ENCODE measurements at places on chromosomes 2 and 18.

- DNase-seq: no peak
These were observed 9.4 kb downstream of the BCL11A start for GRCh38 chr2:60544062-60544461.

- no peak for DNase-seq
These were observed 296.7 kb downstream of the TNS1 start for GRCh38 chr2:217706095-217706494.

GRCh38 chr2:42723465-42723864 lies 40.5 kb downstream of the OXER1 start:
- DNase-seq: no peak

DNA sequence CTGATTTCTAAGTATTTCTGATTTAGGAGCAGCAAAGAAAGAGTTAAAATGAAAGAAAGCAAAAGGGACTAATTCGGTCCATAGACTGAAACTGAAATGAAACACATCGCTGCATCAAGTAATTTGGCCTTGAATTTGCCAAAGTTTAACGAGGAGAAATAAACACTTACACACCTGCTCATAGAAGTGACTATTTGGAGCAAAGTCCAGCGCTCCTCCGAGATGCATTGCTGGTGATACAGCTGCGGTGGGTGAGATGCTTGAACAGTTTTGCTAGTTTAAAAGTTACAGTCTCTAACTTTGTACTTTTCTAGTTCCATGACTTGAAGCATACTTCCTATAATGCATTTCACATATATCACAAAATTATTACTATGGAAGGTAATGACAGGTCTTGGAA lies 18.3 kb downstream of the GALR1 start:
- no peak for DNase-seq

- DNase-seq: no peak
These were observed 463.2 kb upstream of the CDH7 start for GRCh38 chr18:65287652-65288051.

All from skeletal muscle cell (primary cell).